ENCODE measurements at places on chromosomes 6 and 20.

DNA sequence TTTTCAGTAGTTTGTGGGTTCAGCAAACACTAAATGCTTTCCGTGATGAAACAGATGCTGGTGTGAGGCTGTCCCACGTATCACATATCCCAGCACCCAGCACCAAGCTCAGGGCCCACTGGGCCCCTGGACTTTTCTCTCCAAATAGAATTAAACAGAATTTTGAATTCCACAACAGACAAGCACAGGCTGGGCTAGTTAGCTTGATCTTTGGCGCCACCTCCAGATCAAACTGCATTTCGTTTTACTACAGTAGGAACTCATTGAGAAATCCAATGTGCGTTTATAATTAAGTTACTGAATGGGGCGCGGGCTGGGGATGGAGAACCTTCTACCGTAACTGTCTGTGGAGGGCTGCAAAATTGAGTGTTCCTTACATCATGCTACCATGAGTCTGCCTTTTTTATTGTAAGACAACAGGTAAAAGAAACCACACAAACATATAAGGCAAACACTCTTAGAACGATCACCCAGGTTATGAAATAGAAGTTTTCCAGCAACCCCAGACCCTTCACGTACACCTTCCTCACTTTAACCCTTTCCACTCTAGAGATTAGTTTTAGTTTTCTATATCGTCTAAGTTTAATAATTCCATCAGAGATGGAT lies 107.8 kb downstream of the ZFP64 start:
- DNase-seq: no peak

- DNase-seq: no peak
Measured at GRCh38 chr20:13492001-13492481, 146.7 kb downstream of the TASP1 start.

DNA sequence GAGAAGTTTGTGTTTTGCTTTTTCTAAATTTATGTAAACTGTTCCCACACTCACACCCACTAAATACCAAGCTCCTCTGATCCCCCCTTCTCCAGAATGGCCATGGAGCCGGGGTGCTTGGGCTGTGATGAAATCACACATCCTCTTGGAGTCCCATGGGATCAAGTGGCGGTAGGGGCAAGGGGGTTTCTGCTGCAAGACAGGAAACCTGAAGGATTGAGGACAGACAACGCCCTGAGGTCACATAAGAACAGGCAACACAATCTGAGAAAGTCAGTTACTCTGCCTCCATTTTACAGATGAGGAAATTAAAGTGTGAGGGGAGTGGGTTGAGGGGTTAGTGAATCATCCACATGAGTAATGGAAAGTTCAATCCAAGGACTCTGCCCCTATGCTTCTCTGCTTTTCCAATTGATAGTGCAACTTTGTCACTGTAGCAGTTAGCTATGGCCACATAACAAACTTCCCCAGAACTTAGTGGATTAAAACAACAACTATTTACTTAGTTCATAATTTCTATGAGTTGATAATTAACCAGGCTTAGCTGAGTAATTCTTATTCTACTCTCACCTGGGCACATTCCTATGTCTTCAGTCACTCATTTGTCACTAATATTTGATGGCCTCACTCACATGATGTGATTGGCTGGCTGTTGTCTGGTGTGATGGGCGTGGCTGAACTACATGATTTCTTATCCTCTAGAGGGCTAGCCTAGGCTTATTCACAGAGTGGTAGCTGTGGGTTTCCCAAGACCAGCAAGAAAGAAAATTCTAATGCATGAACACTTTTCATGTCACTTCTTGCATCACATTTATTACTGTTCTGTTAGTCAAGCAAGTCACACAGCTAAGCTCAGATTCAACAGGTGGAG lies 311.1 kb upstream of the RNF24 start:
- DNase-seq: no peak

- DNase-seq: no peak
Measured at GRCh38 chr6:128074567-128074966, 173.7 kb upstream of the THEMIS start.

DNA sequence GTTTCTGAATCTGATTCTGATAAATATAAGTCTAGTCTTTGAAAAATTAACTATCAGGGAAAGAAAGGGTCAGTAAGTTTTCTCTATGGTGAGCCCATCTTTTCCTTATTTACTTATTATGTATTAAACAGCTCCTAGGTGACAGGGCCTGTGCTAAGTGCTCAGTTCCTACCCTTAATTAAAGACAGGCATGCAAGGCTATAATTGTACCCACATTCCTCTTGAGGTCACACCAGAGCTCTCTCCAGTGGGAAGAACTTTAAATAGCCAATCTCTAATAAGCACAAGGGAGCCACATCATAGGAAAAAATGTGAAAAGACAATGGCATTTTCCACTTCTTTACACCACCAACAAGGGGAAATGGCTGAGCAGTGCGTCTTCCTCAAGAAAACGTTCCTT lies 421.8 kb upstream of the SLC35B3 start:
- no peak for DNase-seq

GRCh38 chr6:154157706-154158105 lies 118.7 kb downstream of the OPRM1 start:
- DNase-seq: no peak

- no peak for DNase-seq
Measured at GRCh38 chr20:52899041-52899608, 73.0 kb upstream of the TSHZ2 start.

DNA sequence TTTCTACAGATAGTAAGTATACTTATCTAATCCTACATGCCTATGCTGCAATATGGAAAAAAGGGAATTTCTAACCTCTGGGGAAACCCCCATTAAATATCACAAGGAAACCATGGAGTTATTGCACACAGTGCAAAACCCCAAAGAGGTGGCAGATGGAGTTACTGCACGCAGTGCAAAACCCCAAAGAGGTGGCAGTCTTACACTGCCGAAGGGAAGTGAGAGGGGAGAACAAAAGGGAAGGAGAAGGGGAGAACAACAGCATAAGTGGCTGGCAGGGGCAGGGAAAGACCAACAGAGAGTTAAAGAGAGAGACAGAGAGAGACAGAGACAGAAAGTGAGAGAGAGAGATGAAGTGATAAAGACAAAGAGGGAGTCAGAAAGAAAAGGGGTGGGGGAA lies 43.8 kb upstream of the EIF2S2 start:
- no peak for DNase-seq

- no peak for DNase-seq
Measured at GRCh38 chr6:2796861-2797260, 31.7 kb downstream of the WRNIP1 start.

- DNase-seq: no peak
Measured at GRCh38 chr20:831251-831650, 2.3 kb upstream of the FAM110A start.

DNA sequence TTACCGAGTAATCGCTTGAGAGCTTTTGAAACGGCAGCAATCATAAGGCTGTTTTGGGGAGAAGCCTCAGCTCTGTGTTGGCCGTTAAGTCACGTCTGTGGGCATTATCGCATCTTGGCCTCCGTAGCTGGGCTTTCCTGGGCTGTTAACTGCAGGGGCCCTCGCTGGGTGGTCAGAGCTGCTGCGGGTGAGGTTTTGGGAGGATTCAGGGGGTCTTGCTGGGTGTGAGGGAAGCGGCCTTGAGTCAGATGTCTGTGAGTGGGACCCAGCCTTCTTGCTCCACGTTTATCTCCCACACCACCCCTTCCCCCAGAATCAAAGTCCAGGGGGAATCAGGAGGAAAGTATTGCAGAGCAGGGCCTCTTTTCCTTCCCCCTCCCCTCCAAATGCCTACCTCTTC lies 3.2 kb upstream of the APCDD1L start:
- no peak for DNase-seq

- no peak for DNase-seq
Measured at GRCh38 chr6:11228935-11229654, 3.4 kb downstream of the NEDD9 start.

- no peak for DNase-seq
Measured at GRCh38 chr20:9565910-9566550, 51.6 kb downstream of the LAMP5 start.

DNA sequence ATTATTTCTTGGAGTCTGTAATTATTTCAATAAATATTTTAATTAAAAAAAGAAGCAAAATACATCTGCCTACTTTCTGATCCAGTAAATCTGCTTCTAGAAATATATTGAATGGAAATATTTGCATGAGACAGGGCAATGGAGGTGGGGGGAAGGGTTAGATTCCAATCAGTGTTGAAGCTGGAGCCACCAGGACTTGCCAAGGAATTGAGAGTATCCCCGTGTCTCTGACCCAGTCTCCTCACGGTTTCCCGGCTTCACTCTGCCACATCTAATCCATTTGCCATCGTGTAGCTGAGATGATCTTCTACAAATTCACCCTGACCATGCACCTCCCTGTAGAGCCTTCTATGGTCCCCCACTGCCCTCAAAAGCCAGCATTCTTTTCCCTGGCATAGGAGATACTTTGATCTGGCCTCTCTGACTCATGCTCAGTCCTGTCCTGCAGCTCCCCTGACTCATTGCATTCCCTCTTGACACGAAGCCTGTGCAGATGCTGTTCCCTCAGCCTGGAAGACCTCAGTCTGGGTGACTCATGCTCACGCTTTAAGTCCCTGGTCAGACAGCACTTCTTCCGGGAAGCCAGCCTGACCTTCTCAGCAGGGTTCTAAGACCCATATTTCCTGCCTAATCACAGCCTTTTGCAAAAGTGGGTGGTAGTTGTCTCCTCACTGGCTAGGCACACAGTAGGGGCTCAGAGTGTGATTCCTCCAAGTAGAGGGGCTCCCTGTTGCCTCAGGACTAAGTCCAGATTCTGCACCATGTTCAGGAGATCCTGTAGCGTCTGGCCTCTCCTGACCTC lies 23.0 kb upstream of the FKBP1A start:
- peak; percentile 45 for DNase-seq

DNA sequence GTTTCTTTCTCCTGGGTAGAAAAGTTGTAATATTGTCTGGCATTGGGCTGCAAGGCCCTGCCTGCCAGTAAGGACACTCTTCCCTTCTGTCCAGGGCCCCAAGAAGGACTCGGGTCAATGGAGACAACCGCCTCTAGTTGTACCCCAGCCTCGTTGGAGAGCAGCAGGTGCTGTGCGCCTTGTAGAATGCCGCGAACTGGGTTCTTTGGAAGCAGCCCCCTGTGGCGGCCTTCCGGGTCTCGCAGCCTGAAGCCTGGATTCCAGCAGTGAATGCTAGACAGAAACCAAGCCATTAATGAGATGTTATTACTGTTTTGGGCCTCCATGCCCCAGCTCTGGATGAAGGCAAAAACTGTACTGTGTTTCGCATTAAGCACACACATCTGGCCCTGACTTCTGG lies 37.0 kb downstream of the PLCG1 start:
- DNase-seq: peak; percentile 18

DNA sequence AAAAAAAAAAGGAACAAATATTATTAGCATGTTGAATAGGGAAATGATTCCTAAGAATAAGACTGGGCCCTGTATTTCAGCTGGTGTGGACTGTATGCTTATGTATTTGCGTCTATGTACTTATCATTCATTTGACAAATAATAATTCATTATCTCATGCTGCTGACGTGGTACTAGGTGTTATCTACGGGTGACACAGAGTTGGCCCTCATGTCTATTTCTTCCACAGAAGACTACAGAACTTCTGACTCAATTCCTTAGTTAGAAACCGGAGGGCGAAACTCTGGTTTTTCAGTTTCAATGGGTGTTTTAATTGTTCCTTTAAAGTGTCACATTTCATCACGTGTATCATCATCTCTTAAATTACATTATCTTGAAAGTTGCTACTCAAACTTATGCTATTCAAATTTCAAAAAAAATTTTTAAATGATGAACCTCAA lies 305.9 kb downstream of the CLIC5 start:
- no peak for DNase-seq

GRCh38 chr6:22056398-22056797 lies 240.4 kb downstream of the PRL start:
- no peak for DNase-seq

Data from upper lobe of left lung (tissue), 6 donors.